Common myeloid progenitor, CD34-positive (primary cell): ENCODE measurements at places on chromosomes 7 and 10.

- peak; percentile 48 for DNase-seq
These were observed 6.9 kb upstream of the GOLGA7B start for GRCh38 chr10:97842656-97843280.

DNA sequence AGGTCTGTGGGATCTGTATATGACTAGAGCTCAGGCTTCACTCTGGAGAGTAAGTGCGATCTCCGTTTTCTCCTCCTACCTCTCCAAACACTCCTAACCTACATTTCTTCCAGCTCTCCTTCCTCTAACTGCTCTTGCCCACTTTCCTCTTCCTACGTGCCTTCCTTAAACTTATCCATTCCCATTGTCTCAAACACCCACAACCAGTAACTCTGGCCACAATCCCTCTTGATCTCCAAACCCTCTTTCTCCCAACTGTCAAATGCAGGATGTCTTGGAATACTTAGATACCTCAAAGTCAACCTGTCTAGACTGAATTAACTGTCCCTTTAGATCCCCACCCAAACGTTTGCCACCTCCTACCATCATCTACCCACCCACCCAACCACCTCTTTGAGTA lies 213.7 kb upstream of the KMT2E start:
- DNase-seq = no peak

DNA sequence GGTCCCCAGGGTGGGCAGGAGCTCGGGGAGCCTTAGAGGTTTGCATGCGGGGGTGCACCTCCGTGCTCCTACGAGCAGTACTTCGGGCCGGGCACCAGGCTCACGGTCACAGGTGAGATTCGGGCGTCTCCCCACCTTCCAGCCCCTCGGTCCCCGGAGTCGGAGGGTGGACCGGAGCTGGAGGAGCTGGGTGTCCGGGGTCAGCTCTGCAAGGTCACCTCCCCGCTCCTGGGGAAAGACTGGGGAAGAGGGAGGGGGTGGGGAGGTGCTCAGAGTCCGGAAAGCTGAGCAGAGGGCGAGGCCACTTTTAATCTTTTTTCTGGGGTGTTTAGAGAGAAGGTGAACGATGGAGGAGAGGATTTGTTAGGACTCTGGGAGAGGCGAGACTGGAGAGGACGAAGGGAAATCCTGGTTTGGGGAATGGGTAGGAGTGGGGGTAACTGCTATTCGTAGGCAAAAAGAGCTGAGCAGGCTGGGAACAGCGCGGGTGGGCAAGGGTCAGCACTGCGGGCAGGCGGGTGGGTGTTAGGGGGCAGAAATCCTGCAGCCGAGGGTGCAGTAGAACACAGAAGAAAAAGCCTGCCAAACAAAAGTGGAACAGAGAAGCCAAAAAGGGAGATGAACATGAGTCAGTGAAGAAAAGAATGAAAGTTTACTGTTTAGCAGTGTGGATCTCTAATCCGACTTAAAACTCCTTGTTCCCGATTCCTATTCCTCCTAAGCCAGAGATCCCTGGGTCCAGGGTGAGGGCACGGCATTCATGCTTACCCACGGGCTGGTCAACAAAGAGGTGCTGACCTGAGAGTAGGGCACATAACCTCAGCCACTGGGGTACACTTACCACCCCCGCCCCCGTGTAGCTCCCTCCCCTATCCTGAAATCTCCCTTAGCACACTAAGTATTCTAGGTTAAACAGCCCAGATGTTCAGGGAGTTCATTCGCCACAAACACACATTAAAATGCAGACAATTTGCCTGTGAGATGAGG lies 26.9 kb downstream of the PRSS2 start:
- DNase-seq = no peak

DNA sequence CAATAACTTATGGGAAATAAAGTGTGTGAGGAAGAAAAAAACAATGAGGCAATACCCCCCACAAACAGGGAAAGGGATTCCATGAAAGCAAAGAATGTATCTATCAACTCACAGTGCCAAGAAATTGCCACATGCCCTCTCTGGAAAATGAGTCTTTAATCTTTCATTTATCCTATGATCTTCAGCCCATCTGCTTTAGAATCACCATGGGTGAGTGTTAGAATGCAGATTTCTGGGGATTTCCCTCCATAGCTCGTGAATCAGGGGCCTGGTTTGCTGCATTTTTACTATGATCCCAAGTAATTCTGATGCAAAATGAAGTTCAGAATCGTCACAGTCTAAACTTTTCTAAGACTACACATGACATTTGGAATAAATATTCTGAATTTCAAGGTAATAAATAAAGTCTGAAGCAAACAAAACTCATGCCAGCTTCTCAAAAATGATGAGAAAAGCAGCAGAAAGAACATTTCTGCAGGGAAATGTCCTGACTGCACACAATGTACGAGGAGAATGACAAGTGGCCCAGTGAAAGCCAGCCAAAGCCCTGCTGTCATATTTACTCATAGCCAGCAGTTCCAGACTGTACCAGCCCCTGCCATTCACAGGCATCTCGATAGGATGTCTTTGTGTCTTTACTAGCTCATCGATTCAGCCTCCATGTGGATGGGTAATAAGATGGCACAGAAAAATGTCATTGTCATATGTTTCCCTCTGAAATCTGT lies 167.1 kb downstream of the ELMO1 start:
- no peak for DNase-seq

DNA sequence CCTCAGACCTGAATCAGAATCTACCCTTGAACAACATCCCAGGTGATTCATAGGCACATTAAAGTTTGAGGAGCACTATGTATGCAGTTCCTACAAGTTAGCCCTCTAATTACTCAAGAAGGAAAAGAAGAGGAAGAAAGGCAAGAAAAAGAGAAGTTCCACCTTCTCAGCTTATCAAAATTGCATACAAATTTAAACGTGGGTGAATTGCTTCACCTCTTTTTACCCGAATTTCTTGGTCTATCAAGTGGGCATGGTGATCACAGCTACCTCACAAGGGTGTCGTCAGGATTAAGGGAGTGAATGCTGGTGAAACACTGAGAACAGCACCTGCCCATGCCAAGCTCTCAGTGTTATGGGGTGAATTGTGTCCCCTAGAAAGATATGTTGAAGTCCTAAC lies 43.8 kb upstream of the PAPSS2 start:
- DNase-seq = no peak

- no peak for DNase-seq
These were observed 204.8 kb upstream of the MAGI2 start for GRCh38 chr7:79658304-79658703.

GRCh38 chr7:44324204-44324480 lies 1.3 kb downstream of the CAMK2B start:
- DNase-seq = no peak
